Stimulated activated CD4-positive, alpha-beta T cell treated with anti-CD3 and anti-CD28 coated beads, Interleukin-4, amount 100 ng/mL, for 1 hour (primary cell): ENCODE measurements at places on chromosomes 16 and 17.

- no peak for DNase-seq
Observed at GRCh38 chr16:6345090-6345489, 987.6 kb upstream of the RBFOX1 start.

GRCh38 chr16:78425891-78426510 lies 326.5 kb downstream of the WWOX start:
- DNase-seq: no peak

DNA sequence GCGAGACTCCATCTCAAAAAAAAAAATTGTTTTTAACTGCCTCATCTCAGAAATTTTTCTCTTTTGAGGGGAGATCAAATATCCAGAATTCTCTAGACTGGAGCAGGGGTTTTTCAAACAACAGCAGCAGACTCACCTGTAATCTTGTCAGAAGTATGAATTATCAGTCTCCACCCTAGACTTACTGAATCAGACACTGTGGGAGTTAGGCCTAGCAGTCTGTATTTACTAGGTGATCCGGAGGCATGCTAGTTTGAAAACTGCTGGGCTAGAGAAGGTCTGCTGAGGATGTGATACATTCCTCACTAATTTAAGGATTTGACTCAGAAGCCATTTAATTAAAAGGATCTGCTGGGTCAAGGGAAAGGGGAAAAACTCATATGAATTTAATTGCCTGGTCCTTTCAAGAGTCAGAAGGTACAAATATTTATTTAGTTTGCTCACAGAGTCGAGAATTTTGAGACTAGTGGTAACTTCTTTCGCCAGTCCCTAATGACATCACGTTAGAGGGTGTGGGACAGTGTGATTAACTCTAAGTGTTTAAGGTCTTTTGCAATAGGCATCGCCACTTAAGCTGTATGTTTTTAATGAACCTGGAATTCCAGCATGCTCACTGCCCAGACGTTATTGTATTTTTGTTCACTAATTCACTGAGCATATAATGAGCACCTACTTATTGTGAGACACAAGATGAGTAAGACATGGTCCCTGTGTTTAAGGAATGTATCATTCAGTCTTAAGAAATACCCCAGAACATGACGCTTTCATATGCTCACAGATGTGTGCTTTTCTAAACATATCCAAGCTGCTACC lies 14.2 kb downstream of the ATP6V0A1 start:
- DNase-seq: no peak

GRCh38 chr17:4559139-4559791 lies 1.1 kb downstream of the GGT6 start:
- no peak for DNase-seq

- no peak for DNase-seq
Observed at GRCh38 chr17:57902800-57903759, 52.1 kb downstream of the CUEDC1 start.

GRCh38 chr16:78987666-78988065 lies 612.9 kb downstream of the MAF start:
- no peak for DNase-seq
